Colonic mucosa (tissue), 4 donors: ENCODE measurements at places on chromosomes 2 and 18. TPM values are rescaled to one million over a fixed set of nuclear protein-coding genes. Genes with fewer than 3 reads are reported as not detected.

Gene C2orf72
- 82.5 TPM for total RNA-seq

Gene LYPD6
- 5.2 TPM for total RNA-seq

Gene CFLAR
- total RNA-seq: 90.1 TPM

Gene ANKRD36B
- 17.5 TPM for total RNA-seq

Gene ASB18
- not detected for total RNA-seq

Gene ZSWIM2
- not detected for total RNA-seq

Gene LRRC30
- not detected for total RNA-seq

DNA sequence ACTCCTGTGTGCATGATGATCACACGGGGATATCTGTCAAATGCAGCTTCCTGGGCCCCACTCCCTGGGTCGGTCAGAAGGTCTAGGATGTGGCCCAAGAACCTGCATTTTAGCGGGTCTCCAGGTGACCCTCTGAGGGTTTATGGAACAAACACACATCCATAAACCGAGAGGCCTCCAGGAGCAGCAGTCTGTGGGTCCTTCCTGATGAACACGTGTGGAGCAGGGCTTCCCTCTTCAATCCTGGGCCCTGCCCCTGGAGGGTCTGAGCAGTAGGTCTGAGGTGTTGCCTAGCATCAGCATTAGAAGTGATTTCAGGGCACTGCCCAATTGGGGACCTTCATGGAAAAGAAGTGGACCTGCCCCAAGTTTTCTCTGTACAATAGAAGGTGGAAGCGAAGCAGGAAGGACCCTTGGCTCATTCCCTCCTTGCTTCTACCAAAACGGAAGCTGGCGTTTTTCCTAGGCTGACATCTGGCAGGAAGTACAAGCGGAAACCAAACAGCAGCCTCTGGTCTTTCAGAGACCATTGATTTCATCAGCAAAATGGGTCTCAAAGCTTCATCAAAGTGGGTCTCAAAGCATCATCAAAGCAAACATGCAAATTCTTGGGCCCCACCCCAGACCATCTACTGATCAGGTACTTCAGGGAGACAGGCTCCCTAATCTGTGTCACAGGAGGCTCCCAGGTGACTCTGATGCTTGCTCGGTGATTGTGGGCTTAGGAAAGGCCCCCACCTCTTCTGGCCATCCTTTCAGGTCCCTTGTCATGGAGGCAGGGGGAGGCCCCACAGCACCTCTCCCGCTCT, 30.7 kb downstream of the INO80C start:
- no peak for DNase-seq
- no peak overlapping the region for H3K27ac ChIP-seq
- no peak overlapping the region for H3K4me3 ChIP-seq
- H3K4me1 ChIP-seq: no peaks in the 10 kb centered on the region
- H3K36me3 ChIP-seq: no peaks in the 10 kb centered on the region

- no peaks in the 10 kb centered on the region for H3K36me3 ChIP-seq
- H3K27ac ChIP-seq: no peak overlapping the region
- no peaks in the 10 kb centered on the region for H3K4me1 ChIP-seq
- H3K27me3 ChIP-seq: no peaks in the 10 kb centered on the region
These were observed 372.9 kb downstream of the THSD7B start for GRCh38 chr2:137138263-137138662.

DNA sequence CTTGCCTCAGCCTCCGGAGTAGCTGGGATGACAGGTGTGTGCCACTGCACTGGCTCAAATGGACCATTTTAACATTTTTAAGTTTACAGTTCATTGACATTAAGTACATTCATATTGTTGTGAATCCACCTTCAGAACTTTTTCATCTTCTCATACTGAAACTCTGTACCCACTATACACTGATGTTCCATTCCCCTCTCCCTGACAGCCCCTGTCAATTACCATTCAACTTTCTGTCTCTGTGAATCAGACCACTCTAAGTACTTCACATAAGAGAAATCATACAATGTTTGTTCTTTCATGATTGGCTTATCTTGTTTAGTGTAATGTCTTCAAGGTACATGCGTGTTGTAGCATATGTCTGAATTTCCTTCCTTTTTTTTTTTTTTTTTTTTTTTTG, 1.9 kb upstream of the KIAA2012 start:
- DNase-seq: no peak
- no peak overlapping the region for H3K27ac ChIP-seq
- no peaks in the 10 kb centered on the region for H3K36me3 ChIP-seq
- no peaks in the 10 kb centered on the region for H3K27me3 ChIP-seq

DNA sequence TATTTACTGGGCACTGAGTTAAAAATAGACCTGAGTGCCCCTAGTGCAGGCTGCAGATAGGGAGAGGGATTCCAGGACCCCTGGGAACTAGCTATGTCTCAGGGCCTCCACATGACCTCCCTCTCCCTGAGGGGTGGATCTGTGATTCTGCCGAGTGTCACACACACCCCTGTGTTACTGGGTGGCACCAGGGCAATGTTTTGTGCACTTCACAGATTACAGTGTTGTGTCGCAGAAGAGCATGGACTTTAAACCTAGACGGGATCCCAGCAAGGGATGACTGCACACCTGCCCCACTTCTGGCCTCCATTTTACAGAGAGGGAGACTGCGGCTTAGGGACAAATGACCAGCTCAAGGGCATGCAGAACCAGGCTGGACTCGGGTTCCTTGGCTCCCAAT, 65.6 kb downstream of the ZFP36L2 start:
- DNase-seq: peak; percentile 81
- H3K4me1 ChIP-seq: peaks cover 30% of the 10 kb centered on the region
- H3K27ac ChIP-seq: peak overlapping the region; percentile 97
- no peaks in the 10 kb centered on the region for H3K27me3 ChIP-seq
- no peaks in the 10 kb centered on the region for H3K36me3 ChIP-seq

DNA sequence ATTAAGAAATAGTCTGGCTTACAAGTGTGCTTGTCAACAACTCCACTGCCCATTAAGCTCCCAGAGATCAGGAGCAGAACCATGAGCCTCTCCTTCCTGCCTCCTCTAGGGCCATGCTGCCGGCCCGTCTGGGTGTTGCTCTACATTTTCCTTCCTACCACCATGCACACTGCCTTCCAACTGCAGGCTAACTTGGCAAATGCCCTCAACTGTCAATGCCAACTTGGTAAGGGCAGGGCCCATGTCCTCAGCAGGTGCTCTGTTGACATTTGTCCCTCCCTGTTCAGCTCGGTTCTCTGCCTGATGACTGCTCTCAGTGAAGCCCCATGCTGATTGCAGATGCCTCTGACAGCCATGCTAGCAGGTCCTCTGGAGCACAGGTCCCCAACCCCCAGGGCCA, 345.2 kb downstream of the ALK start:
- no peak overlapping the region for H3K27ac ChIP-seq
- H3K4me3 ChIP-seq: no peak overlapping the region
- no peak for DNase-seq
- H3K27me3 ChIP-seq: no peaks in the 10 kb centered on the region

- no peaks in the 10 kb centered on the region for H3K27me3 ChIP-seq
- H3K27ac ChIP-seq: no peak overlapping the region
- no peaks in the 10 kb centered on the region for H3K4me1 ChIP-seq
- DNase-seq: no peak
- no peaks in the 10 kb centered on the region for H3K36me3 ChIP-seq
These were observed 6.3 kb upstream of the RAB31 start for GRCh38 chr18:9701609-9702349.

GRCh38 chr18:5150894-5151293, 46.2 kb downstream of the AKAIN1 start:
- DNase-seq: no peak
- H3K4me1 ChIP-seq: no peaks in the 10 kb centered on the region
- H3K27me3 ChIP-seq: no peaks in the 10 kb centered on the region
- no peak overlapping the region for H3K4me3 ChIP-seq
- H3K27ac ChIP-seq: no peak overlapping the region
- no peaks in the 10 kb centered on the region for H3K36me3 ChIP-seq
